ENCODE measurements at places on chromosomes 2 and 18.

DNA sequence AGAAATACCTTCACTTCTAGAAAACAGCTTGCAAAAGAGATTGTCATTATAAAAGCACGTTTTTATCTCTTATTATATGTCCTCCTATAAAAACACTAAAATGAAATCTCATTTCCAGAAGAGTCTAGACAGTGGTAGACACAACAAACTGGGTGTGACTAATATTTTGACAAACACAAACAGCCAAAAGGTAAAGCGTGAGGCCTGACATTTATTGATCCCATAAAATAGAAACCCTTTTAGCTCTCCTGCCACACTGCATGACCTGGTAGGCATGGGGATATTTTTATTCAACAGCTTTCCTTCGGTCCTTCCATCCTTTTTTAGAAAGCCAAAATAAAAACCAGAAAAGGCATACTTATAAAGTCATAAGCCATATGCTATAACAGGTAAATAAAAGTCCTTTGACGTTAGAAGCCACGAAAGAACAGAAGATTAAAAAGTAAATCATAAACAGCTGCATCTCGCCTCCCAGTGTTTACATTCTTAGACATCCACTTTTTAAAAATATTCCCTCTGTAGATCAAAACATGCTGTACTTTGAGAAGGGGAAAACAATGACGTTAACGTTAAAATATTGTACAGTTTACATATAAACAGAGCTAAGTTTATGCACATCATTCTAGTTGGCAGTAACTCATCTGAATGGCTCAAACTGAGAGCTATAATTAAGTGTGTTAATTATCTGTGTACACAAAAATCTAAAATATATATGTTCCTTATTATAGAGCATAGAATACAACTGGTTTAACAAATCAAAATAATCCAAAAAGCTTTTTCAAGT, 44.6 kb downstream of the IRS1 start:
- no peak for DNase-seq

- no peak for DNase-seq
Observed at GRCh38 chr18:8943900-8944870, 158.3 kb upstream of the NDUFV2 start.

DNA sequence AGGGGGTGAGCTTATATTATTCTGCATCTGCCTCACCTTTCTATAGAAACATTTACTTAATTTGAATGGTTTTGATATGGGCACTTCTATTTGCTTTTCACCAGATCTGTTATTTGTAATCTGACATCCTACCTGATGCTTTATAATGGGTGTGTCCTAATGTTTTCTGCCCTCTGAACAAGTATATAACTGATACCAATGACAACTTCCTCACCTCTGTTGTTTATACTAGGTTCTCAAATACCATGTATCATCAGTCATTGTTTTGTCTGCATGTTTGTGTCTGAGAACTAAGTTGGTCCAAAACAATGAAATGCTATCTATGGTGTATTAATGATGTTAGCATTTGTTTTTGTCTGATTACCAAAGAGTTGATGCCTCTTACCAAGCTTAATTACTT, 45.8 kb downstream of the ITGA6 start:
- no peak for DNase-seq

DNA sequence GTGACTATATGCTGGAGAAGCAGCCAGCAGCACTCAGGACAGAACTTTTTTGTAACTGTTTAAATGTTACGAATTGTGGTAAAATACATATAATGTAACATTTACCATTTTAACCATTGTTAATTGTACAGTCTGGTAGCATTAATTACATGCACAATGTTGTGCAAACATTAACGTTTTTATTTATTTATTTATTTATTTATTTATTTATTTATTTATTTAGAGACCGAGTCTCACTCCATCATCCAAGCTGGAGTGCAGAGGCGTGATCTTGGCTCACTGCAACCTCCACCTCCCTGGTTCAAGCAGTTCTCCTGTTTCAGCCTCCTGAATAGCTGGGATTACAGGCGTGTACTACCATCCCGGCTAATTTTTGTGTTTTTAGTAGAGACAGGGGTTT, 88.7 kb upstream of the TEX51 start:
- no peak for DNase-seq

- no peak for DNase-seq
Observed at GRCh38 chr2:101500180-101500579, 25.3 kb upstream of the RFX8 start.

DNA sequence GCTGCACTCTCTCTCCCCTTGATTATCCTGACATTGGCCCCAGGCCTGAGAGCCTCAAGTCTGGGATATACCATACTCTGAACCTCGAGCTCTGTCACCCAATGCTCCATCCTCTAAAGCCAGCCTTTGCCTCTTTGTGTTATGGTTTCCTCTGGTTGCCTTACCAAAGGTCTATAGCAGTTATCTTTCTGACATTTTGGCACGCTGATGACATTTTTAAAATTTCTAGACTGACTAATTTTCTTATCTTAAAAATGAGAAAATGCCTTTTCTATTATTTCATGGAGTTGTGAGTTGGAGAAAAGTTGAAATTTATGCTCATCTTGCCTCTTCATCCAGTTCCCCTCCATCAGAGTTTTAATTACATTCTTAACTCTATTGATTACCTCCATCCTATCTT, 62.7 kb downstream of the PKP4 start:
- no peak for DNase-seq

GRCh38 chr2:119349289-119349688, 17.3 kb downstream of the C2orf76 start:
- no peak for DNase-seq

GRCh38 chr2:132460781-132461180, 44.2 kb downstream of the GPR39 start:
- DNase-seq: no peak

GRCh38 chr2:179558010-179558934, 293.6 kb upstream of the SESTD1 start:
- DNase-seq: no peak

DNA sequence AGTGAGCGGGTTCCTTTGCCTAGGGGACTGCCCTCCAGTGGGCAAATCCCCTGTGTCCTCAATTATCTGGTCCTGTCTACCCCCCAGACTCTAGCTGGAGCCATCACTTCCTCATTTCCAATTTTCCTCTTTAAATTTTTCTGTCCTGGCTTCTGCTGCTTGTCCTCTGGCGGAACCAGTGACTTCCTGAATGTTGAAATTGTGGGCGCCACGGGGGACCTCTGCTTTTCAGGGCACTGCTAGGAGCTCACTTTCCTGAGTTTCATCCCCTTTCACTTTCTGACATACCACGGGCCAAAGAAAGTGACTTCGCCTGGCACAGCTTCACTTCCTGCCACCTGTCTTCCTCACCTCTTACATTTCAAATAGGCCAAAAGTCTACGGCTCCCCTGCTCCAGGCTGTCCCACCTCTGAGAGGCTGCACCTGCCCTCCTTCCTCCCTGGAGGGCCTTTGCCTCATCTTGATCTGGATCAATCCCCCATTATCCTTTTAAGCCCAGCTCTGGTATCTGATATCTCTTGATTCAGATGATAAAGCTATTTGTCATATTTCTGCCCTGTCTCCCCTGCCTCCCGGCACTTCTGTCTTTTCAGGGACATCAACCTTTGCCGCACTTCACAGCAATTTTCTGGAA, 1.4 kb upstream of the MARCO start:
- DNase-seq: peak; percentile 54

DNA sequence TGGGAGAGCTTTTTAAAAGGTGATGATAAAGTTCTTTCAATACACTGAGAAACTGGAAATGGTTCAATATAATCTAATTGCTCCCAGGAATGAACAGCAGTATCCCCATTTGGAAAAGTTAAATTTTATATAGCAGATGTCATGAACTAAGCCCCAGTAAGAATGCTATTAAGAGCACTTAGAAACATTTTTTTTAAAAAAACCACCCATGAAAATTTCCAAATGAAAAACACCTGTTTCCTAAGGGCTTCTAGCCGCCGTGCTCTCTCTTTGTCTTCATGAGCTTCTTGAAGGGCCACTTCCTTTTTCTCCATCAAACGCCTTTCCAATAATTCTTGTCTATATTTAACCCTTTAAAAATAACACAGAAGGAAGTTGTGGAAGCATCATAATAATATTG, 77.0 kb downstream of the UPP2 start:
- no peak for DNase-seq

GRCh38 chr2:160931531-160931930, 228.7 kb upstream of the TANK start:
- DNase-seq: no peak

DNA sequence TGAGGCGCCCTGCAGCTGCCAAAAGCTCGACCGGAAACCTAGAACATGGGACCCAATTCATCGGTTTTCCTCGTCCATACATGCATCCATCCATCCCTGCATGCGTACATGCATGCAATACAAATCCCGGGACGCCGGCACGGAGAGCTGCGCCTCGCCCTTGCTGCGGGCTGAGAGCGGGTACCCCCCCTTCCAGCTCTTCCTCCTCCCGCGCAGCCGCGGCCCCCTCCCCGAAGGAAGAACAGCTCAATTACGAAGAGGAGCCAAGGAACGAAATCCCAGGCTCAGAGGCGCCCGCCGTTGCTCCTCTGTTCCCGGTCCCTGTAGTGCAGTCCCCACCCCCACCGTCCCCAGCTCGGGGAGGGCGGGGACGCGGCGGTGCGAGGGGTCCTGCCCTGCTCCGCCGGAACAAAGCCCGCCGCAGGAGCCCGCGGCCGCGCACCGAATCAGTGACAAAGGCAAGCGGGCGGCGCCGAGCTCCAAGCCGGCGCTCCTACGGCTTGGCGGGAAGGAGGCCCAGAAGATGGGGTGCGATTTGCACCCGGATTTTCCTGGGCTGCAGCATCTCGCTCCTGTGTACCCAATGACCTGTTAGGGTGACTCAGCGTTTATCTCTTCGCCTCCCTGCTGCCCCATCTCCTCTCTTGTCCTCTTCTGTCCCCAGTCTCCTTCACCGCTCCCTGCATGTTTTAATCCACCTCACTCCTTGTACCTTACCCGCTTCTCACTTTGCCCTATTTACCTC, 8.9 kb upstream of the POU3F3 start:
- DNase-seq: no peak

- DNase-seq: no peak
Observed at GRCh38 chr18:21777814-21778213, 37.2 kb downstream of the MIB1 start.

Data from lower leg skin (tissue), 4 donors.